ENCODE measurements at places on chromosomes 2 and 18.

DNA sequence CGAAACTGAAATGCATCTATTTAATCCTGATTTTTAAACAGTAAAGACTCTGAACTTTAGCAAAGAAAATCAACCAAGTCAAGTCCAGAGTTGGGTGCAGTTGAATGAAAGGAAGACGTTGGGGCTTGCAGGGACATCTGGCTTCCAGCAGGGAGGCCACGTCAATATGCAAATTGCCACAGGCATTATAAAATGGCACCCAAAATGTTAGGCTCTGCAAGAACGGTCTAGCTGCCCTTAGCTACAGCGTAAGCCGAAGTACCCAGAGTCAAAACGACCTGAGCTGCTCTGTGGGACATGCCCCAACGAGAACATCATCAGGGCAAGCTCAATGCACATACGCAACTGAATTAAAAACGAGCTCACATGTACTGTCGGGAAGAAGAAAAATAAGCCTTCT lies 30.7 kb downstream of the DOCK10 start:
- DNase-seq = no peak

DNA sequence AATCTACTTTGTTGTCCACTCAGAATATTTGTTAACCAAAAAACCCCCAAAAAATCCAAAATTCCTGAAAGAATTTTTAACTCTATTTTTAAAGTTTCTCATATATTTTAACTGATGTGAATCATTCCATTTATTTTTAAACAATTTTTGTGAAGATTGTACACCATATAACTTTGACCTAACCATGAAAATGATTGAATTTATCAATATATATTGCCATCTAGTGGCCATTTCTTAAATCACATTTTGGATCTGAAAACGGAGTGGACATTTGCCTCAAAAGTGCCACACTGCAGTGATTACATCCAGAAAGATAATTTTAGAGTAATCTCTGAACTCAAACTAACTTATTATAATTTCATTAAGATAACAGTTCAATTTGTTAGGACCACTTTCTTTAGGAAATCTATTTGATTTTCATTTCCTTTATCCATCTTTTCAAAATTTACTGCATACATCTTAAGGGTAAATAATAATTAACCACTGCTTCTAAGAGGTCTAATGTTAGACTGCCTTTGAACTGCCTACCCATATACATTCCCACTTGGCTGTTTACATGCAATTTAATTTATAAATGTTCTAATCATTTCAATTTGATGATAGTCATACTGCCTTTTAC lies 71.1 kb downstream of the DSC3 start:
- DNase-seq = no peak

DNA sequence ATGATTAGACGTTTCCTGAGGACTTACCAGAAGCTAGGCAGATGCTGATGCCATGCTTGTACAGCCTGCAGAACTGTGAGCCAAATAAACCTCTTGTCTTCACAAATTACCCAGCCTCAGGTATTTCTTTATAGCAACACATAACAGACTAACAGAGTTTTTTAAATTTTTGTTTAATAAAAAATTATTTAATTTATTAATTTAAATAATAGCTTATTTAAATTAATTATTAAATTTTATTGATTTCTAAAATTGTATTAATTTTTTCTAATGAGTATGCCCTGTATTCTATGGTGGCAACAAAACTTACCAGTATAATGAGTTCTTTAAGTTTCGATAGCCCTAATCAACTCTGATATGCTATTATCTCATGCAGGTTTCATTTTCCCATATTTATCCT lies 259.8 kb downstream of the IKZF2 start:
- DNase-seq = no peak

DNA sequence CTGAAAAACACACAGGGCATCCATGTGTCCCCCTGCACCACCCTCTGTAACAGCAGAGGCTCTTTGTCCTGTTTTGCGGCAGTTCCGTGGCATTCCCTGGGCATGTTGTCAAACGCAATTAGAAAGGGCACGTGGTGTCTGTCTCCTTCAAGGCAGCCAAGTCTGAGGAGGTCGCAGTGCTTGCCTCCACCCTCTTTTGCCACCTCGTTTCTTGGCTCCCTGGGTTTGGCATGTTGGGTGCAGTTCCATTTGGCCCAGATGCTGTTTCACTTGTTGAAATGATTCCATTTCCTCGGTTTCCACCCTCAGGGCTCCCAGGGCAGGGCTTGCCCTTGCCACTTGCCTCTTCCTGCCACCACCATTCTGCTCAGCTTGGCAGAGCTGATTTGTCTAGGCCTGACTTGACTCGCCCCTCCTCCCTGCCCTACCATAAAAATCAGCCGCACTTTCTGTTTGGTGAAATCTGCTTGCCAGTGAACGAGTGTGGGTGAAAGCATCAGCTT lies 12.4 kb downstream of the CCL20 start:
- no peak for DNase-seq

DNA sequence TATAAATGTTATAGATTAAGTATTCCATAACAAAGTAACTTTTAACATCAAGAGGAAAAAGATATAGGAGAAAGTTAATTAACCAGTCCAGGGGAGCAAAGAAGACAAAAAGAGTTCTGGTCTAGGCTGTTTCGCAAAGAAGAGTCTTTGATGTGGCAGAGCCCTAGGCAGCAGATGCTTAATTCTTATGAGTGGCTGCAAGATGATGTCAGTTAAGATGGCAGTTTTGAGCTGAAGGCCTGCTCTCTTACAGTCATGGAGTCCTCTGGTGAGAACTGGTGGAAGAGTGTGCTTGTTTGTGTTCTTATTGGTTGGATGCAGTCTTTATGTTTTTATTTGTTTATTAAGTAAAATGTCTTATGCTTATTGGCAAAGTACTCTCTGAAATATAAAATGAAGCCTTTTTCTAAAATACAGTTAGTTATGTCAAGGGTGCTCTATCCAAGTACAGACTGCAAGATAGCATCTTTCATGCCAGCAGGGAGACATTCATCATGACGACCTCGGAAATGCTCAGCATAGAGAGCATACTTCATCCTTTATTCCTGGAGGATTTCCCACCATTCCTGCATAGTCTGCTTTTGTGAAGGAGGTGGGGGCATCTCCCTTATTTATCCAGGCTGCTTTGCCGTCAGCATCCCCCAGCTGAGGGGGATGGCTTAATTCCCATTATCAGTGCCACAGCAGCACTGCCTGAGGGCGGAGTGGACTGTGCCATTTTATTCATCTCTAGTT lies 38.9 kb upstream of the SERPINE2 start:
- DNase-seq = no peak

Data from stimulated activated CD4-positive, alpha-beta T cell treated with anti-CD3 and anti-CD28 coated beads, Interleukin-1b, Interleukin-23, amount 100 ng/mL, for 1 hour (primary cell).